ENCODE measurements at places on chromosomes 2 and 18. TPM values are rescaled to one million over a fixed set of nuclear protein-coding genes. Genes with fewer than 3 reads are reported as not detected.

Gene RNASEH1
- 18.7 TPM for total RNA-seq

Gene CWC22
- 27.2 TPM for total RNA-seq

Gene DSG4
- not detected for total RNA-seq

Gene BUB1
- 12.9 TPM for total RNA-seq

Gene TMEM169
- total RNA-seq: 30.7 TPM

Gene ACADL
- 4.8 TPM for total RNA-seq

Measured in diencephalon (tissue), 1 donor.